ENCODE measurements at places on chromosomes 13 and 19.

DNA sequence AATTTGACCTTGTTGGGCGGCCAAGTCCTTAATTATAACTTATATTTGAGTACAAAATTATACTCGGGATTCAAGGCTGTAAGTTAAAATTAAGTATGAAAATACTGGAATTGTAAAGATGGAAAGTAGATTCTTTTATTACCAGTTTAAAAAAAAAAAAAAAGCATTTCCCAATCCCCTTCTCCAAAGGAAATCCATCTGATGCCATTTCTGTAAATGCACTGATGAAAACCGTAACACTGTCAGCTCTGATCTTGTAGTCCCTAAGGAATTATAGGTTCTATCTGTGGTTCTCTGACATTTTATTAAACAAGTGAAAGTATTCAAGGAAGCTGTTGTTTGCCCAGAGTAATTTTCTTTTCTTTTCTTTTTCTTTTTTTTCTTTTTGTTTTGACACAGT is 41.6 kb upstream of the HNRNPA1L2 start:
- no peak for DNase-seq

- DNase-seq: no peak
Observed at GRCh38 chr19:31350033-31350692, 927 bp upstream of the TSHZ3 start.

- no peak for DNase-seq
Observed at GRCh38 chr19:13484166-13484565, 22.1 kb downstream of the CACNA1A start.

DNA sequence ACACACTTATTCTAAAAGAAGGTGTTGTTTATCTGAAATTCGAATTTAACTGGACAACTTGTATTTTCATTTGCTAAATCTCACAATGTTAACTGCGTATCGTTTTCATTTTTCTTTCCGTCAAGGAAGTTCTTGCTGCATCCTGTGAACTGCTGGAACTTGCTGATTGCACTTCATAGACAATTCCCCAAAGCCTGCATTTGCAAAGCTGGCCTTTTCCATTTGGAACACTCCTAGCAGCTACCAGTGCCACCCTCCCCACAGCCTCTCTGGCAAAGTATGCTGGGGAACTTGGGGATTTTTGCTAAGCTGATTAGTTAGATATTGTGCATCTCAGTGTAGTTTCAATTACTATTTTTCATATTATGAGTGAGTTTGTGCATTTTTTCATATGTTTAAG is 20.4 kb upstream of the ARGLU1 start:
- DNase-seq: no peak

GRCh38 chr13:110442930-110443621 is 118.4 kb downstream of the RAB20 start:
- DNase-seq: no peak

GRCh38 chr19:50461066-50461875 is 15.0 kb upstream of the EMC10 start:
- peak; percentile 34 for DNase-seq

- no peak for DNase-seq
Observed at GRCh38 chr19:56917998-56918397, 77.5 kb upstream of the PEG3 start.
